CD4-positive, alpha-beta T cell treated with Interleukin-4 for 4 hours (primary cell): ENCODE measurements at places on chromosomes 13 and 19.

DNA sequence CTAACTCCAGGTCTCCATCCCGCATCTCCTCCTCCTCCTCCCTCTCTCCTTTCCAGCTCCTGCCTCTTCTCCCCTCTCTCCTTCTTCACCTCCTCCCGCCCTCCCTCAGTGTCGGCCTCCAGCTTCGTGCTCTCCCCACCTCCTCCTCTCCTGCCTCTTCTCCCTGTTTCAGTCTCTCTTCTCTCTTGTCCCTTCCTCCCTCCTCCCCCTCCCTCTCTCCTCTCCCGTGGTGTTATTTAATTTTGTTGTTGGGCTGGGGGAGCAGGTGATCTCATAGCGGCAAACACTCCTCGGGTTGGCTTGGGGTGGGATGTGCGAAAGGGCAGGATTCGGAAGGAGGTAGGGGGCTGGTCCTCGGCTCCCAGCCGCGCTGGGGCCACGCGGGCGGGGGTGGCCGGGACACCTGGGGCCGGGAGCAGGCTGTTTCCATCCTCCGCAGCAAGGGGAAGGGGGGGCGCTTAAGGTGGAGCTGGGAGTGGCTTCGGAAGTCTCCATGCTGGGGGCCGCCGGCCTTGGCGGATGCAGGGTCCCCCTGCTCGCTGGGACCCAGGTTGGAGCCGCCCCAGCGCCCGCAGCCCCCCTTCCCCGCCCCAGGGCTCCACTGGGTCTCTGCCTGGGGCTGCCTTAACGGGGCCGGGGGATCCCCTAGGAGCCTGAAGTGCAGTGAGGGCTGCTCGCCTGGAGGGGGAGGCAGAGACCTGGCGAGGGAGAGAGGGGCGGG is at the start of gene CA11:
Gene CA11, minus strand, starts transcription at position 187 of the 721 bp plus-strand sequence. CDS start 555 bp downstream, outside the sequence.
- peak; percentile 91 for DNase-seq

DNA sequence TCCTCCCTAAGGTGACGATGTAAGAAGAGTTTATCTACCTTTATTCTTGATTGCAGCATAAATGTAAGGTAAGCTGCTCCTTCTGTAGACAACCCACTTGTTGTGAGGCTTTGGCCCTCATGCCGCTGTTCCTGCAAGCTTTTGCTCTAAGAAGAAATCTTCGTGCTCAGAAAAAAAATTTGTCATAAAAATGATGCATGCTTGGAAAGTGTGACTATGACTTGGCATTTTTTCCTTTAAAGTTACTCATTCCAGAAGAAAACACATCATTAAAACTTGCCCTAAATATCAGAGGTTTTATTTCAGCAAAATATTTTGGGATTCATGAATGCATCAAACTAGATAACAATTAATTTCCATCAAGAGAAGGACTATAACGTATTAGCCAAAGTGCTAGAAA is 39.8 kb downstream of the KCTD12 start:
- no peak for DNase-seq

GRCh38 chr13:23183292-23183691 is 2.5 kb downstream of the SGCG start:
- DNase-seq, result no peak

DNA sequence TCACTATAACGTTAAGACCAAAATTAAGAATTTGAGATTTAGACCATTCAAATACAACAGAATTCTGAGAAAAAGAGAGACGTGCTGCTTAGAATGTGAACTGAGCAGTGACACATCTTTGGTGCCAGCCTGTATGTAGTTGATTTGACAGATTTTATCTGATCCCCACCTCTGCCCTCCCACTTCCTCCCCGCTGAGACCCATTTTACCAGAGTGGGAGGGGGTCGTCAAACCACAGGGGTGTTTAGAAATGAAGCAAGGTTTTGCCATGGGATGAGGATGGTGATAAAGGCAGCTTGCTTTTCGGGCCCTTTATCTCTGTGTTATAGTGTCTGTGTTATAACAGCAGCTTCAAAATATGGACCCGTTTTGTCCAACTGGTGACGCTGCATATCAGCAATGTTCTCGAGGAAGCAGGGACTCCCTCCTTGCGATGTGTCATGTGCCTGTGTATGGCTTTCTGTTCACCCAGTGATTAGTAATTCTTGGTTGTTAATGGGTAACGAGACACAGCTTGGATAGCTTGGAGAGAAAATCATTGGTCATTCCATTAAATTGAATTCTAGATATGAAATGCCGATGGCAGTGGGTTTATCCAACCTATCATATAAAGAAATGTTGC is 125.0 kb downstream of the HS6ST3 start:
- DNase-seq, result no peak

- DNase-seq, result no peak
Measured at GRCh38 chr13:26656919-26657318, 99.4 kb downstream of the WASF3 start.

GRCh38 chr19:49064768-49065611 is at the start of gene NTF4:
Gene NTF4 (minus strand): TSS chr19:49064818. CDS start chr19:49061997, 2,821 bp downstream.
- no peak for DNase-seq

DNA sequence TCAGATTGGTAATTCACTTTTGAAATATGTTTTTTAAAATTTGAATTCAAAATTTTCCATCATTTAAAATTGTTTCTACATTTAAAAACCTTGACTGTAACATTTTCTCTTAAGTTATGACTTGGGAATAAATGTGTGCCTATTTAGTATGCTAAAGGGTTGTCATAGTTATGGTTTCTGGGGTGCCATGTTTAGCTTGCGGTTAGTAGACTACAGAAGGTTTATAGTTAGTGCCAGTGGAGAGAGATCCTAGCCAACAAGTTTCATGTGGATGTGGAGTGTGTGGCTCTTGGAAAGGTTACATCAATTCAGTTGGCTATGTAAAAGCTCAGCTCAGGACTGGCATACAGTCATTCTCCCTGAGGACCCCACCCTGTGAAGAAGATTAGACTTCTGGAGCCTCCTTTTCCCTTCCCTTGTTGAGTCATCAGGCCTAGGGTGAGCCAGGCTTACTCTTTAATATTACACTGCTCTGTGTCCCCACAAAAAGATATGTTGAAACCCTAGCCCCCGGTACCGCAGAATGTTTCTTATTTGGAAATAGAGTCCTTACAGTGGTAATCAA is 20.4 kb downstream of the LMO7 start:
- DNase-seq, result no peak

- no peak for DNase-seq
Measured at GRCh38 chr13:59326717-59327116, 837.0 kb downstream of the DIAPH3 start.

DNA sequence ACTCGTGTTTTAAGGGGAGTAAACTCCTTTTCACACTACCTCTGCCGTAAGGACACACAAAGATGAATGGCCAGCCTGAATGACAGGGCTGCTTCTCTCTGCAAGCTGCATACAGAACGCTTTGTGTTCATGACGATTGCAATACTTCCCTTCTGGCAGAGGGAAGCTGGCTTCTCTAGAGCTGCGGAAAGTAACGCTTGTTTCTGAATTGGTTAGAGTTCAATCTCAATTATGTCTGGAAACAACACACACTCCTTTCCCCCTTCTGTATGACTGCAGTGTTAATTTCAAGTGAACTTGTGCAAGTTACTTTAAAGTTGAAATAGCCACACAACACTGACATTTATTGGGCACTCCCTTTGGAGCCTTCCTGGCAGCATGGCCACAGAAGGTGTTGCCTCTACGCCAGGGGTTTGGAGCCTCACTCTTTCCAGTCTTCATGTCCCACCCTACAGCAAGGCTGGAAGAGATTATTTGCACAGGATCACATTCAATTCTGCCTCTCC is 242.6 kb downstream of the NDFIP2 start:
- no peak for DNase-seq
